HS-27A (cell line): ENCODE measurements at places on chromosomes 2 and 18.

GRCh38 chr18:13813271-13813849 lies 10.6 kb upstream of the MC5R start:
- DNase-seq: no peak

DNA sequence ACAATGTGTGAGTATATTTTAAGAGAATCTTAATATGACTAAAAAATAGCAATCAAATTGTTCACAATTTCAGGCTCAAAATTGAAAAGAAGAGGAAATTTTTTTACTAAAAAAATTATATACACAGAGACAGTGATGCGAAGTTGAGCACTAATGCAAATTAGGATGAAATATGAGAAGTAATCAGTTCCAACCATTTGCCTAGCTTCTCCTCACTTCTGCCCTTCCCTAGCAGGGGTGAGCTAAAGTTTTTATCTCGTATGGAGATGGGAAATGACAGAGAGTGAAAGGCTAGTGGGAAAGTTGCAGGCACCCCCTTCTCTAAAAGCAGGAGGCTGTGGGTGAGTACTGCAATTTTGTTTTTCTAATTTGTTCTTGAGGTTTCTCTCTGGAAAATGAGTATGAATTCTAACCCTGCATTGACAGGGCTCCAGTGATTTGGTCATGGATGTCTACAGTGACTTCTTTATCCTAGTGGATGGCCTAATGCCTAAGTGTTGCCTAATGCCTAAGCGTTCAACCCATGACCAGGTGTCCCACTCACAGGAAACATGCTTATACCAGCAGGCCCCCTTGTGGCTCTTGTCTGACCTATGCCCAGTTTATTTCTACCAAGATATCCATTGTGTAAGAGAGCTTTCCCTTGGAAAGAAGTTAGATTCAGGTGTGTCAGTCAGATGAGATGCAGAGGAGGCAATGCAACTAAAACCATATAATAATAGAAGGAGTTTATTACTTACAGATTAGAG lies 78.0 kb upstream of the HNMT start:
- no peak for DNase-seq

DNA sequence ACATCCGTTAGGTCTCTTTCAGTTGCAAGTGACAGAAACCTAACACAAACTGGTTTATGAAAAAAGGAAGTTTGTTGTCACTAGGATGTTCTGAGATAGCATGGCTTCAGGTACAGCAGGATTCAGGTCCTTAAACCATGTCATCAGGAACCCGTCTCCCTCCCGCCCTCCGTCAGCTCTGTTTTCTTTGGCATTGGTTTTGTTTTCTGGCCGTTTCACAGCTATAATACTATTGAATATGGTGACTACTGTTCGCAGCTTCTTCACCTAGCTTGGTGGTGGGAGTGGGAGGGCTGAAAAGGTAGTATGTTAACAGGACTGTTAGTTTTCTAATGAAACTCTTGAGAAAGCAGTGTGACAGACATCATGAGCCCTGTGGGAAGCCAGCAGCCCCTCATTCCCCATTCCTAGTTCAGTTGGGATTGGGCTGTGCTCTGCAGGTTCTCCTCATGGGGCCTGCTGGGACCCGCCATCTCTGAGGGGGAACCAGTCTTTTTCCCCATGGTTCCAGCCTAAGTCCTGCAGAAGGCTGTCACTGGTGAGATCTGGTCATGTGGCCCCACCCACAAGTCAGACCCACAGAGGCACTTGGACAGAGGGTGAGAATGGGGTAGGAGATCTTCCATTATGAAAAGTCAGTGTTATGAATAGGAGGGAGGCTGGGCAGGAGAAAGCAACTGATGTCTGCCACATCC lies 12.1 kb downstream of the PTMA start:
- no peak for DNase-seq

DNA sequence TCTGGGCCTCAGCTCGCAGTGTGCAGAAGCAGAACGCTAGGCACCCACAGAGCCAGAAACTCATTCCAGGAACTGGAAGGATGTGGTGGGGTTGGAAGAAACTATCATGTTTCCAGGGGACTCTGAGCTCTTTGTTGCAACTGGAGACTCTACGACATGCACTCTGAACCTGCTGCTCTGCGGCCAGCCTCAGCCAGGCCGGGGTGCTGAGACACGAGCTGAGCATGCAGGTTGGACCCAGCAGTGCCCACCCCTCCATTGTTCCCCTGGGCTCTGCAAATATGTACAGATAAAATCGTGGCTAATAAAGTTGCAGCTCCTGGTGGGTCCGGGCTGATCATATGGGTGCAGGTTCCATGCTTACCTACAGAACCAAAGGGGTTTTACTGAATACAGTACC lies 37.6 kb upstream of the ARL4C start:
- DNase-seq: no peak

- no peak for DNase-seq
These were observed 53.9 kb downstream of the LNPK start for GRCh38 chr2:175948191-175948590.

DNA sequence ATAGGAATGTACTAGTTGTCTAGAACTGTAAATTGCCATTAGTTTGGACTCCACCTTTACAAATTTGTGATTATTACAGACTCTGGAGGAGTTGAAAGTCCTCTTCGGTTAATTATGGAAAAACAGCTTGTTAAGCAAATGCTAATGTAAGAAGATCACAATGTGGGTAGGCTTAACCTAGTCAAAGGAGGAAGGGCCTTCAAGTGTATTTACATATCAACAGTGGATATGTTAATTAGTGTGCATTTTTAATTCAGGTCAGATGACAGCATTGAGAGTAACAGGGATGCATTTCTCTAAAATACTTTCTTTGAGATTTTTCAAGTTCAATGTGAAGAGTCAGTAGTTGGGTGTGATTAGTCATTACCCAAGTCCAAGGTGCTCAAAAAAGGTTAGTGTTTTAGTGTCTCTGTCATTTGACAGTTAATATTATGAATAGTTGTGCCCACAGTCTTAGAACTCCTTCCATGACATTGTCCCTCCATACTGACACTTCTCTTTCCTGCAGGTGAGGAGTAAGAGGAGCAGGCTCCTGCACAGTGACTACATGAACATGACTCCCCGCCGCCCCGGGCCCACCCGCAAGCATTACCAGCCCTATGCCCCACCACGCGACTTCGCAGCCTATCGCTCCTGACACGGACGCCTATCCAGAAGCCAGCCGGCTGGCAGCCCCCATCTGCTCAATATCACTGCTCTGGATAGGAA lies 28.0 kb downstream of the CD28 start:
- no peak for DNase-seq
